LNCaP clone FGC (cell line): ENCODE measurements at places on chromosomes 1 and 21.
A peak's percentile ranks its signal among the peaks of the same experiment; 100 is the strongest.

- DNase-seq = no peak
Observed at GRCh38 chr1:173038875-173039554, 11.7 kb downstream of the TNFSF18 start.

DNA sequence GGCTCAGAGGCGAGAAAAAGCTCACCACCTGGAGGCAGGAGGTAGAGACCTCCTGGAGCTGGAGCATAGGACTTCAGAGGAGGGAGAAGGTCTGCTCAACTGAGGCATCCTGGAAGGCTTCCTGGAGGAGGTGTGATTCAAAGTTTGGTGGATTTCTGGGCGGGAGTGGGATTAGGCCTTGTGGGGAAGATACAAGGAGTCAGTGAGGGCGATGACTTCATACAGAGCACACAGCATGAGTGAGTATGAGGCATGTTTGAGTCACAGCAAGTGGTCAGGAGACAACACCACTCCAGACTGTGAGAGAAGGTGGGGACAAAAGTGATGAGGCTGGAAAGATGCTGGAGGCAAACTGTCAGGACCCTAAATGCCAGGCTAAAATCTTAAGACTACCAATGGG is 77.6 kb downstream of the MATN1 start:
- DNase-seq = no peak

DNA sequence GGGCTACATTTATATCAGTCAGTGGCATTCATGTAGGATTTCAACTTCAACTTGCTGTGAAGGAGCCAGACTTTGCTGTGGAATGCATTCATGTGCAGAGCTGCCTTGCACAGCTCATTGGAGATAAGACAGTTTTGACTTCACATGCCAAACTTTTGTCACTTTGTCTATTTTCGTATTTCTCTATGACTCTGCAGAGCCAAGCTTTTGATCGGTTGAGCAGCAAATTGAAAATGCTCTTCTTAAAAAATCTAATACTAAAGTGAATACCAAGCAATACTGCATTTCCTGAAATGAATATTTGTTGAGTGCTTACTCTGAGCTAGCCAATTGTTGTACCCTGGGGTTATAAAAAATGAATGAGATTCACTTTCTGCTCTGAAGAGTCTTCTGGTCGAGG is 388.7 kb downstream of the ST6GALNAC3 start:
- no peak for DNase-seq

- no peak for DNase-seq
Observed at GRCh38 chr1:175788586-175789252, 45.3 kb upstream of the TNR start.

- DNase-seq = peak; percentile 23
Observed at GRCh38 chr1:64246294-64246917, 43.0 kb downstream of the UBE2U start.

GRCh38 chr1:195971589-195971988 is 636.7 kb downstream of the KCNT2 start:
- DNase-seq = no peak

DNA sequence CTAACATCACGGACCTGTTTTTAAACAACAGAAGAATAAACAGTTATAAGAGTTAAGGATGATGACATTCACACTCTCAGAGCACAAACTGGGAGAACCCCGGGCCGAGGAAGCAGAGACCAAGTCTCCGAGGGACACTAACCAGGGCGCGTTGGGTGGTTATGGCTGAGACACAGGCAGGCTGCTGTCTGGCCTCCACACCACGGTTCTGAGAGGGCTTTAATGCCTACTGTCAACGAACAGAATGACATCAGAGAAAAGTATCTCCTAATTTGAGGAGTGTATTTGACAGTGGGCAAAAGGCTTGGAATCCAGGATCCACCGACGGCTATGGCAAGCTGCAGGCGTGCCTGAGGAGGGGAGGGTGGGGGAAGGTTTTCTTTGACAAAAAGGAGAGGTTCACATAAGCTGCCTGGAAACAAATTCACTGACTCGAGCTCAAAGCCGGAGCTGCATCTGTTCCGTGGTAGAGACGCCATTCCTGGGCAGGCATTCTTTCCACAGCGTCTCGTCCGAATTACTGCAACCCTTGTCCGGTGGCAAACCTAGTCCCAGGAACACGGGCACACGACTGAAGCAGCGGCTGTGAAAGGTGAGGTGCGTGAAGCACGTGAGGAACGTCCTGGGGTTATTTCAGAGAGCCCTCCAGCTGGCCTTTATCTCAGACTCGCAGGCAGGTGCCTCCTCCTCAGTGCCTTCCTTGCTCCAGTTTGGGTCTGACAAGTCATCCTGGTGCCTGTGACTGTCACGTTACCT is 9.4 kb downstream of the POFUT2 start:
- no peak for DNase-seq

DNA sequence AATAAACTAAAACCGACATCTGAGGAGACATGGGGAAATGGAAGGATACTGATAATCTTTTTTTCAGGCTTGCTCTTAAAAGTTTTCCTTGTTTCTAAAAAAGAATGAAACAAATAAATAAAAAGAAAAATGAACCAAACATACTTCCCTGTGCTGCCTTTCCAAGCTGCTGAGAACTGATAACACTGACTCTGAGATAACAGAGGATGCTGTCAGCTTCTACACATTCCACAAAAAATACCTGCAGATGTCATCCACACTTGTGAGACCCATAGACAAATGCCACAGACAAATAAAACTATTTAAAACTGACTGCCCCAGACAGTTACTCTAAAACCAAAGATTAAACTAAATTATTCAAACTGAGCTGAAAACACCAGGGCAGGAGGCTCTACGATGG is 12.0 kb upstream of the OR6K3 start:
- no peak for DNase-seq

GRCh38 chr1:113153116-113153803 is 80.3 kb downstream of the LRIG2 start:
- DNase-seq = no peak

GRCh38 chr1:53561503-53562105 is 102.4 kb downstream of the DMRTB1 start:
- DNase-seq = peak; percentile 6

DNA sequence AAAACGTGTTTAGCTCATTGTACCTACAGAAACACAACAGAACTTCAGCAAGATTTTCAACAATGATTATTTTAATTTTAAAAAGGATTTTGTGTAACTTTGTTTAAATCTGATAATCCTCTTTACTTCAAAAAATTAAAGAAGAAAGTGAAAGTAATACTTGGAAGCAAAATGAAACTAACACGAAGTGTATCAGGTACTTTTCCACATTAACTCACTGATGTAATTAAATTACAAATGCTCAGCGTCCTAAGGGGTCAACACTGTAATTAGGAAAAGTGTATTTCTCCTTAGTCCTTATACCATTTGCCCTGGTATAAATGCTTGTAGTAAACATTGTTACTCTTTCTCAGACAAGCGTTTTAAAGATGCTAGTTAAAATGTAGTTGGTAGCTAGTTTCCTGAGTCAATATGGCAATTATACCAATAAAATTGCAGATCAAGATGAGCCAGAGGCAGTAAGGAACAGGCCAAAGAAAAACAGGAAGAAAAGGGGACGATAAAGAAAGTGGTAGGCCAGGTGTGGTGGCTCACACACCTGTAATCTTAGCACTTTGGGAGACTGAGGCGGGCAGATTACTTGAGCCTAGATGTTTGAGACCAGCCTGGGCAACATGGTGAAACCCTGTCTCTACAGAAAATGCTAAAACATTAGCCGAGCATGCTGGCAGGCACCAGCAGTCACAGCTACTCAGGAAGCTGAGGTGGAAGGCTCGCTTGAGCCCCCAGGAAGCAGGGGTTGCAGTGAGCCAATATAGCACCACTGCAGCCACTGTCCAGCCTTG is 553.0 kb downstream of the SMYD3 start:
- peak; percentile 21 for DNase-seq

GRCh38 chr1:154881820-154882535 is 11.9 kb upstream of the KCNN3 start:
- no peak for DNase-seq

GRCh38 chr1:167799747-167800146 is 78.0 kb downstream of the MPZL1 start:
- DNase-seq = no peak

DNA sequence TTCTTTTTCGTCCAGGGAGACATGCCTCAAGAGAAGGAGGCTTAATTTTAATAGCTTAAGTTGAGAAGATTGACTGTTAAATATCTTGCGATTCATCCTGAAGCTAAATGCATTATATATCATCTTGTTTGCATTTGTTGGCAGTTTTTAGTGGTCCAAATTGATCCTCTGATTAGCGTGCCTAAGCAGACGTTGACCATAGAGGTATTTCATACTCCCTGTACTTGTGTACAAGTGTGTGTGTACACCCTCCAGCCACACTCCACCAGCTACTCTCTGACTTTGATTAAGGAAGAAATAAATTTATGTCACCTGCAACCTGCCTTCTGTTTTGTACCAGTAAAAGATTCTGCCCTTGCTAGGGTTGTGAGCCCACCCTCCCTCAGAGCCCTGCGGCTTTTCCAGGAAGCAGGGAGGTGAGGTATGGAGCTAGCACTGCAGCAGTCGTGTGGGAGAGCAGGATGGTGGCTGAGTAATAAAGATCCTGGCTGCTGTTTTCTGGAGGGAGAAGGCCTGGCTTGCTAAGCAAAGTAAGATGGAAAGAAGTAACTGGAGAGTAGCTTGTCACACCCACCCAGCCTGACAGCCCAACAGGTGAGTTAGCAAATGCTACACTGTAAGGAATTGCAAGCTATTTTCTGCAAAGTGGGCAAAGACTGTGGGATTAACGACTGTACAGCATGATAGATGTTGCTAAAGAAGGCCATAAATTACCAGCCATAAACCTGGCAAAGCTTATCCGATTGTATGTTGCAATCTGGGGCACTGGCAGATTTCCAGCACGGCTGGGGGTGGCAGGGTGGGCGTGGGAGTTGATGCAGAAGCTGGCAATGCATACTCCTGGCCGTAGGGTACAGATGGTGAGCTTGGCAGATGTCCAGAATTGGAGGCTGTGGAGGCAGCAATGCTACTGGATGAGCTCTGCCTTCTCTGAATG is 170.2 kb downstream of the TNR start:
- DNase-seq = no peak
